ENCODE measurements at places on chromosomes 4 and X.
A peak's percentile ranks its signal among the peaks of the same experiment; 100 is the strongest.

- DNase-seq: no peak
Observed at GRCh38 chr4:167955006-167955405, 137.3 kb upstream of the ANXA10 start.

DNA sequence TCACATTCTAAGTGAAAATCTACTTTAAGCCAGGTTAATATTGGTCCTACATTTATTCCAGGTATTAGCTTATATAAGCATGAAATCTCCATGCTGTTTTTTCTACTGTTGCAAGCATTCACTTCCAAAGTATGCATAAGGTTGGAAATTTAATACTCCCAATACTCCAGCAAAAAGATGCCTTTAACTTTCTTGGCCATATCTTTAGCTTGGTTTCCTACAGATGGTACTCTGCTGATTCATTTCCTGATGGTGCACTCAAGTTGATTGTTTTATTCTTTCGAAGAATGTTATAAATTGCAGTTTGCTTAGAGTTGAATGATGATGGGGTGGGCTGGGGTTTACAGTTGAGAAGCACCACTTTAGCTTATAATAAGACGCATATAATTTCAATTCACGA is 330.2 kb downstream of the PTTG2 start:
- no peak for DNase-seq

DNA sequence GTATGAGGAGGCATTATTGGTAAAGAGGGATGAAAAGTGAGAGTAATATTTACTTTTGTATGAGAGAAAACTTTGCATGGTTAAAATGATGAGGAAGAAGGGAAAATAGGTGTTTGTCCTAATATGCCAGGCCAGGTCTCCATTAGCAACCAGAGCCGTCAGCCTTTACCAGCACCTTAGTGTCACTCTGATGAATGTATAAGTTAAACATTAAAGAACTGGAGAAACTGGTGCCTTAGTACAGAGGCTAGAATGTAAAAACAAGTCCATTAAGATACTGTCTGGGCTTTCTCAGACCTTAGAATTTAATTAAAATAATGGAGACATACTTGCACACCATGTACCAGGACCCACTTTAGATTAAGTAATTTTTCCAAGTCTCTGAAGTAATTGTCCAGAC is 222.3 kb downstream of the FAM47A start:
- no peak for DNase-seq

- DNase-seq: no peak
Observed at GRCh38 chr4:152190907-152191306, 345.0 kb downstream of the FBXW7 start.

- DNase-seq: no peak
Observed at GRCh38 chr4:114926583-114926982, 186.8 kb downstream of the NDST4 start.

DNA sequence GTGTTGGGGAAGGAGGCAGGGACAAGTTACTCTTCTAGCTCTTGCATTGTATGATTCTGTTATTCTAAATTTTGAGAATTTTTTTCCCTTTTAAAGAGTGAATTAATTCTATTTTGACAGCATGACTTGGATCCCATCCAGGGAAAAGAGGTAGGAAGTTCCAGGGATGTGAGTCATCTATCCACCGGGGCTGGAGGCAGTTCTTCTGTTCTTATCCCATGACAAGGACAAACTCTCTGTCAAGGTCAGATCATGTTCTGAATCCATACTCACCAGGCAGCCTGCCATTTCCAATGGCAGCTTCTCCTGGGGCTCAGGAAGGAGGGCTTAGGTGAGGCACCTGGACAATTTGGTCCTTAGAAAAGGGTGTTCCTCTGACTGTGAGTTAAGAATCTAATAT is 132.0 kb upstream of the MED14 start:
- no peak for DNase-seq

GRCh38 chrX:24147165-24147564 is 2.4 kb upstream of the ZFX start:
- no peak for DNase-seq

DNA sequence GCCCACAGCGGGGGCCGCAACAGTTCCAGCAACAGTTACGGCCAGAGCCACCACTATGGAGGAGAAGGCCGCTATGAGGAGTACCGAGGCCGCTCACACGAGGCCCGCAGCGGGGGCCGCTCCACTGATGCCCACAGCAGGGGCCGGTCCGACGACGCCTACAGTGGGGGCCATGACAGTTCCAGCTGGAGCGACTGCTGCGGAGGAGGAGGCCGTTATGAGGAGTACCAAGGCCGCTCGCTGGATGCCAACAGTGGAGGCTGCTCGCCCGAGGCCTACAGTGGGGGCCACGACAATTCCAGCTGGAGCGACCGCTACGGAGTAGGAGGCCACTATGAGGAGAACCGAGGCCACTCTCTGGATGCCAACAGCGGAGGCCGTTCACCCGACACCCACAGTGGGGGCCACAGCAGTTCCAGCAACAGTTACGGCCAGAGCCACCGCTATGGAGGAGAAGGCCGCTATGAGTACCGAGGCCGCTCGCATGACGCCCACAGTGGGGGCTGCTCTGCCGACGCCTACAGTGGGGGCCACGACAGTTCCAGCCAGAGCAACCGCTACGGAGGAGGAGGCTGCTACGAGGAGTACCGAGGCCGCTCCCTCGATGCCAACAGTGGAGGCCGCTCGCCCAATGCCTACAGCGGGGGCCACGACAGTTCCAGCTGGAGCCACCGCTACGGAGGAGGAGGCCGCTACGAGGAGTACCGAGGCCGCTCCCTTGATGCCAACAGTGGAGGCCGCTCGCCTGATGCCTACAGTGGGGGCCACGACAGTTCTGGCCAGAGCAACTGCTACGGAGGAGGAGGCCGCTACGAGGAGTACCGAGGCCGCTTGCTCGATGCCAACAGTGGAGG is 1.7 kb downstream of the RBMXL3 start:
- DNase-seq: no peak

DNA sequence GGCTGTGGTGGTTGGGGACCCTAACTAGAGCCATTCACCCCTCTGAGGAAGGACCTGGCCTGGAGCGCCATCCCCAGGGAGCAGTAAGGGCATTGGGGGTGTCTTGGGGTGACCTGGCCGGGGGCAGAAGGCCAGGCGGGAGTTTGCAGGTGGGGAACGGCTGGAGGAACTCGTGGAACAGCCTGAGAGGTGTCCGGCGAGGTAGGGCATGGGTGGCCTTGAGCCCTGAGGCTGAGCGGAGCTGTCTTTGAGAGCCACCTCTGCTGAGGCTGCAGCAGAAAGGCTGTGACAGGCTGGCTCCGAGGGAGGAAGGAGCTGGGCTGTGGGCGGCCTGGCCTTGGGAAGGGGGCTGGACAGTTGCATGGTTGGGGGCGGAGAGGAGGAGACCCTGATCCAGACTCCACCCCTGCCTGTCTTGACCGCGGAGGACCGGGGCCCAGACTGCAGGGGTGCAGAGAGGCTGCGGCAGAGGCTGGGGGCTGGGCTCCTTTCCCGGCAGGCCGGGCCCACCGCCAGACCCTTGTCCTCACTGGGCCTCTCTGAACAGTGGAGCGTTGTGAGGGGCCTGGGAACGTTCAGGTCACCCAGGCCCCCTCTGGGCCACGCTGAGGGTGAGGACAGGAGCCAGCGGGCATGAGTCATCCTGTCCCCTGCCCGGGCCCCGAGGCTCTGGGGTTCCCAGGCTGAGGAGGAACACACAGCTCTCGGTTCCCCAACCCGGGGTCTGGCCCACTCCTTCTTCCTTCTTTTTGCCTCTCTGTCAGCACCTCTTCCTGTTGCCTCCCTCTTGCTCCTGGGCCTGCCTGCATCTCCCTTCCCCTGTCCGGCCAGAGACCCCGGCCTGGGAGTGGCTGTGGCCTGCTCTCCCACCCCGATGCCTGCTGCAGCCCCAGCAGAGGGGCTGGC is 8.1 kb downstream of the SH3BP2 start:
- peak; percentile 40 for DNase-seq

DNA sequence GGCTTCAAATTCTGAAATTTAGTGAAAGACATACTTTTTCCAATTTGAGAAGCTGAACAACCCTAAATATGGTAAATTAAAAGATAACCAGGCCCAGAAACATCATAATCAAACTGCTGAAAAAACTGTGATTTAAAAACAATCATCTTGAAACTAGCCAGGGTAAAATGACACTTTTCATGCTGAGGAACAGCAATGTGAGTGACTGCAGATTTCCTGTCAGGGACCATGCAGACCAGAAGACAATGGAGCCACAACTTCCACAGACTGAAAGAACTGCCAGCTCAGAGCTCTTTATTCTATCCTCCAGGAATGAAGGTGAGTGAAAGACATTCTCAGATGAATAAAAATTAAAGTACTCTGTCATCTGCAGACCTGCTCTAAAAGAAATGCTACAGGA is 73.3 kb downstream of the NAT8L start:
- no peak for DNase-seq

GRCh38 chrX:109270580-109271484 is 211.1 kb downstream of the GUCY2F start:
- no peak for DNase-seq

DNA sequence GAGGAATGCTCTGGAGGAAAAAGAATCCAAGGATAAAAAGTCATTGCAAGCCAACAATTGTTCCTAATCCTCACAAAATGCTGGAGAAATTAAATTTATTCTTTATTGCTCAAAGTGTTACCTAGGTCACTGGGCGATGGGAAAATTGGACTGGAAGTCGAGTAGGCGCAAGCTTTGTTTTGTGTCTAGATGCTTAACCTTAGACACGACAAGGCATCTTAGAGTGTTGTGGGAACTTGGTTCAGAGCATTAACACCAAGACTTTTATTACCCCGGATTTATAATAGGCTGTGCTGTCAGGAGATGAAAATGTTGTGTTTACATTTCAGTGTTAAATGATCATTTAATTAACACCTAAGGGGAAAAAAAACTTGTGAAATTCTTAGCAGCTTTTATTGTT is 25.1 kb downstream of the SLIT2 start:
- DNase-seq: no peak

DNA sequence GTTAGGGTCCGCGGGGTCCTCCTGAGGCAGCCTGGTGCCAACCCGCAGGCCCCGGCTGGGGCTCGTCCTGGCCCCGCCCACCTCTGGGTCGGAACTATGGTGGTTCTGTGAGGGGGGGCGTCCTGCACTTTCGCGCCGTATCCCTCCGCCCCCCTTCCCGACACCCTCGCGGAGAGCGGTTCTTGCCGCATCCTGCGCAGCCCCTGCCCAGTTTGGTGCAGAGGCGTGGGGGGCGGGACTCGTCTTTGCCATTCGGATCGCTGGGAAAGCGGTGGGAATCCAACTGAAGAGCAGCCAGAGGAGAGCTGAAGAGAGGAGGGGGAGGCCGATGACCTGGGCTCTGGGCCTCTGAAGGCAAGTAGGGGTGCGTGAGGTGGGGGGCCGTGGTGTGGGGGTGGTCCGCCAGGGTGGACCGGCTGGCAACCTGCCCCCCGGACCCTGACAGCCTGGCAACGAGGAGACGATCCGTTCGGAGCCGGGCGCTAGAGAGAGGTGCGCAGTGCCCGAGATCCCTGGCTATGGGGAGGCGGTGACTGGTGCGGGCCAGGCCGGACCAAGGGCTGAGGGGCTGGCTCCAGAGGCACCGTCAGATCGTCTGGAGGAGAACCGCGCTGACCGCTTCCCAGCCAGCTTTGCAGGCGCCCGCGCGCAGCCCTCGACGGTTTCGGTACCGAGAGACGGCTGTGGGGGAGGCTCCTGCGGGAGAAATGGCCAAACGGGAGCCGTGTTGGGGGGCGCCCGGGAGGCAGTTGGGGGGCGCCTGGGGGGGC is at the start of gene GPRASP1:
Gene GPRASP1, plus strand, starts transcription at position 242 of the 770 bp plus-strand sequence. CDS start 2,431 bp downstream, outside the sequence.
- DNase-seq: peak; percentile 50

DNA sequence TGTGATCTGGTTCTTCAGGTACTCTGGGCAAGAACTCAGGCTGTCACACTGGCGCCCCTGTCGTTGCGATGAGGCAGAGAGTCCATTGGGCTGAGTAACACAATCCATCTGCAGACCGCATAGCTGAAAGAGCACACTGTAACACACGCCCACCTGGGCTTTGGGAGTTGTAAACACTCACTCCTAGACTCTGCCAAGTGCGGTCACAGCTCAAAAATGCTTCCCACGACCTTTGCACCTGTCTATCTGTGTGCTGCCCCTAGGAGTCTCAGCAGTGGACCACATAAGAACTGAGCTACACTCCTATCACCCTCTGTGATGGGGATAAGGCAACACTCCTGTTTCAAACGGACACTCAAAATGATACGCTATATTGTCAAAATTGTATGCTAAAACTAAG is 2028.3 kb downstream of the PCDH7 start:
- DNase-seq: no peak

DNA sequence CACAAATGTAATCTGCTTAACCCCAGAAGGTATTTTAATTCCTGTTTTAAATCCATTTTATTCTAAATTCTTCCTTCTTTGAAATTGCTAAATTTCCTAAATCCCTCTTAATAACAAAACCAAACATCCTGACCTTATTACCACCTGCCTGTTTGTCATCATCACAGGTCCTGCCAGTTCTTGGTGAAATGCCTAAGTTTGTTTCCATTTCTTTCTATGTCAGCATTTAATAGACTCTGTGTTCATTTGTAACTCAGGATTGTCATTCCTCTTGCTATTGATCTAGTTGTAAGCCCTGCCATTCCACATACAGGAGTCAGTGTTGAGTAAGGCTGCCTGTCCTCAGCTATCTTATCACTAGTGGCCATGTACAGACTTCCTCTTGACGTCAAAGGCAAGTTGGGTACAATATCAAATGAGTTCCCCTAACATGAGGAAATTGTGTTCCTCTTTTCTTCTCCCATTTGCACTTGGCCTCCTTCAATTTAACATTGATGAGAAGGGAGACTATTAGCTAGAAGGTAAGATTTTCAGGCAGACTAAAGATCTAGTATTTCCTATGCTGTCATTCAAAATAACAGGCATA is 440.1 kb downstream of the AFF2 start:
- no peak for DNase-seq

DNA sequence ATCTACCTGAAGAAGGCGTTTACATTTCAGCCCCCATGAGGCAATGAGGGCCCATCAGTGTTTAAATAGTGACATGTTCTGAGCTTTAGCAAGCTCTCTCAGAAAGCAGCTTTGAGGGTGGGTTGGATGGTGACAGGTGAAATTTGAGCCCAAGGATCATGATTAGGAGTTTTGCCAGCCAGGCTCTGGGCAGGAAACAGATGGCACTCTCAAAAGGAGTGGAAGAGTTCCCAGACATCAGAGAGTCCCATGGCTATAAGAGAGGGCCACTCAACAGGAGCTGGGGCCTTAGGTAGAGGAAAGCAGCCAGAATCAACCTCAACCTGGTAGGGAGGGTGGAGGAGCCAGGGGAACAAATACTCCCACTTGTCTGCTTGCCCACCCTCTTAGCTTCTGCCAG is 499.8 kb downstream of the MID1IP1 start:
- DNase-seq: no peak

DNA sequence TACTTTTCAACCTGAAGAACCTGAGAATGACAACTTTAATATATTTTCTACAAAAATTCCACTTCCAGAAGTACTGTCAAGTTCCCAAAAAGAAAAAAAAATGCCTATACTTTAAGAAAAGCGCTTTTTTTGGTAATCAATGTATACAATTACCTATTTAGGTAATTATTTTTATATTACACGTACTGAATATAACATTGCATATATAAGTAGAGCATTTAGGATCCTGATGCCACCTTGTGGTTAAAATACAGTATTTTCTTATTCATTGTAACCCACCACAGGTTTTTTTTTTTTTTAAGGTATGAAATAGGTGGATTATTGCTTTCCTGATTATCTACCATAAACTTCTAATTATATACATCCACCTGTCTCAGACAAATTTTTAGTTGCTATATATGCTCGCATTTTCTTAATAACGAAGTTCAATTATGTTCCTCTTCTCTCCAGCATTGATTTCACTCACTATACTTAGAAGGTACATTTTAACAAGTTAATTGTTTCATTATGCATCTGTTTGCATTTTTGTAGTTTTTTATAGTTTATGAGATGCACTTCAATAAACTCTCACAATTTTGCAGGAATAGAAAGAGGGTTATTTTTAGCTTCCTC is 5.2 kb downstream of the MAP9 start:
- DNase-seq: no peak

GRCh38 chr4:79996851-79997250 is 76.2 kb downstream of the ANTXR2 start:
- DNase-seq: no peak
